ENCODE measurements at places on chromosomes 5 and 9.

- DNase-seq = no peak
Observed at GRCh38 chr5:60143942-60144549, 250.5 kb upstream of the PDE4D start.

DNA sequence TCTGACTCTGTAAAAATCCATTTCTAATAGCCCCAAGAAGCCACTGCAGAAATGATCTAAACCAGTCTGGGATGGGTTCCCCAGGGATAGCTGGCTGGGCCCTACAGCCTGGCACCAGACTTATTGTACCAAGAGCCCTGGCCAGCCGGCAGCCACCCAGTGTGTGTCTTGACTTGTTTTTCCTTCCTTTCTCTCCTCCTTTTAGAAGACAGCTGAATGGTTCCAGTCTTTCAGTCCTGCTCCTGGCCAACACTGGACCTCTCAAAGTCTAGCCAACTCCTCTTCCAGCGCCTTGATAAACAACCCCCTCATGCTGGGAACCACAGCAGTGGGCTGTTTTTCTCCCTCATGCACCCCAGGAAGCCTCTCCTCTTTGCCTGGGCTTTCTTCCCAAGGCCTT, 34.1 kb downstream of the ATOX1 start:
- DNase-seq = no peak

- DNase-seq = no peak
Observed at GRCh38 chr5:52743012-52743411, 44.7 kb upstream of the ITGA1 start.

DNA sequence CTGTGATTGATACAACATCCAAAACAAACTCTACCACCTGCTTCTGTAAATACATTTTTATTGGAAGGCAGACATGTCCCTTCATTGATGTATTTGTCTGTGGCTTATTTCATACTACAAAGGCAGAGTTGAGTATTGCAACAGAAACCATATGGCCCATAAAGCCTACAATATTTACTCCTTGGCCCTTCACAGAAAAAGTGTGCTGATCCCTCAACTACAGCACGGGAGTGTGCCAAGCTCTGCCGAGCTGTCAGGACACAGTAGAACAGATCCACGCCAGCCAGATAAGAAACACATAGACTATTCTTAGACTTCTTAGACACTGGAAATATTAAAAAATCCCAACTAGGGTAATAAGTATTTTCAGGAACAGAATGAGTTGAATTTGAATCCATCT, 13.2 kb downstream of the TICAM2 start:
- DNase-seq = peak; percentile 64

DNA sequence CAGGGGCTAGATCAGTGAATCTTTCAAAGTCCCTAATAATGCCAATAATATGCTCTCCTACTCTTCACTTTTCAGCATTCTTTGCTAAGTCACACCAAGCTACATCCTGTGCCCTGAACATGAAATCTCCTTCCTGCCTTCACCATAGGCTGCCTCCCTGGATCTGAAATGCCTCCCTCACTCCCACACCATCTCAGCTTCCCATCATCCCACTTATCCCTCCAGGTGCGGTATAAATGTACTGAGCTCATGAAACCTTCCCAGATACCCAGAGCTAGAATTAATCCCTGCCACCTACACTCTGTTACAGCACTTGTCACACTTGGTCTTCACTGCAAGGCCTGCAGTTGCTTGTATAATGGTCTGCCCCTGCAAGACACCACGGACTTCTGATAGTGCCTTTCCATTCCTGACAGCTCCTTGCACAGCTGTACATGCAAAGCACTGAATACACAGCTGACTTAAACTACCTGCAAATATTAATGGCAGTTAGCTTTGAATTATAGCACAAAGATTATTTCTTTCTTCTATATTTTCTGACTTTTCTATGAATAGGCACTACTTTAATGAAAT, 250.4 kb downstream of the EBF1 start:
- no peak for DNase-seq

- DNase-seq = no peak
Observed at GRCh38 chr5:639584-640213, 27.6 kb downstream of the CEP72 start.

- DNase-seq = no peak
Observed at GRCh38 chr5:171031977-171032376, 170.2 kb downstream of the RANBP17 start.

- no peak for DNase-seq
Observed at GRCh38 chr5:88093765-88094164, 174.9 kb downstream of the TMEM161B start.

GRCh38 chr9:85949586-85950335, 8.8 kb downstream of the NAA35 start:
- DNase-seq = peak; percentile 42

DNA sequence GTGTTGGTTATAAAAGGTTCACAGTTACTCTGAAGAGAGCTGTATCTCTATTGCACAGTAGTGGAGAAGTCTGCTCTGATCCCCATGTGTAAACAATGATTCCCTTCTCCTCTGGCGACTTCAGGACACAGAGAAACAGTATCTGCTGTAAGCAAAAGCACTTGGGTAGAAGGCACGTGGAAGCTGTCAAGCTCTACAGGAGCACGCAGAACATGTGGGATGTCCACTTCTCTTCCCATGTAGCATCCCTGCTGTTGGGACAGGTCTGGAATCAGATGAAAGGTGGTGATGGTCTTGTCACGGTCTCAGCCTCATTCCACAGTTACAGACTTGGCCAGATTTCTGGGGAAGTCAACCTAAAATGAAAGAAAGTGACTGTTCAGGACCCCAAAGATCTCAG, 9.4 kb upstream of the MAPK9 start:
- DNase-seq = no peak

- no peak for DNase-seq
Observed at GRCh38 chr9:15289603-15290002, 17.4 kb downstream of the TTC39B start.

DNA sequence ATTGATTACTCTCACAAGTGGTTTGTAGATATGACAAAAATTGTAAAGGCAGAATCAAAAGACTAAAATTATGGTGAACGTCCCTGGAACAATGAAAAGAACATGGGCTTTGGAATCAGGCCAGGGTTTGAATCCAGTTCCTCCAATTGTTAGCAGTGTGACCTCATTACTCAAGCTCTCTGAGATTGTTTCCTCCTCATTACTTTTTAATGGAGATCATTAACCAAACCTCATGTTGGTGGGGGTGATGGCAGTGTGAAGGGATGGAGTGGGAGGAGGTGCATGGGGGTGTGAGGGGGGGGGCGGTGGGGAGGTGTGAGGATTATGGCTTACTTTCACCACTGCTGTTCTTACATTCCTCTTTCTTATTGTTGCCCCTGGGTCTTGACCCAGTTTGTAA, 44.1 kb upstream of the FOXE1 start:
- no peak for DNase-seq

DNA sequence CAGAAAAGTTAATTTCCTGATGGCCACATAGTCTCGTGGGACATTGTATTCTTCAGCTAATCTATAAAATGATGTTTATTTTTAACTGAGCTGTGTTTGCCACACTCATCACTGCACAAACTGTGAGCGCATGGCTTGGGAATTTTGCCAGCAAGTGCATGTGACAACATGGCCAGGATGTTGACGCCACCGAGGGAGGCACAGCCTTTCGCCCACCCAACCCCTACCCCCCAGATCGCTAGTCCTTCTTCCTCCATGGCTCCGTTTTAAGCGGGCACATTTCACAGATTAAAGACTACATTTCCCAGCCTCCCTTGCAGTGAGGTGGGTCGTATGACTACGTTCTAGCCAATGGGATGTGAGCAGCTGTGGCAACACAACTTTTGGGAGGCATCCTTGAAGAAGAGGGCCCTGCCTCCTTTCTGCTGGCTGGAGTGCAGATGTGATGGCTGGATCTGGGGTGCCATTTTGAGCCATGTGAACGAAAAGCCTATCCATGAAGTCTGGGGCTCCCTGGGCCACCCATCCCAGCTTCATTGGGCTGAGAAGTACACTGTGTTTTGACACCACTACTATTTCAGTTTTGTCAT, 7.9 kb downstream of the NRARP start:
- DNase-seq = peak; percentile 72

DNA sequence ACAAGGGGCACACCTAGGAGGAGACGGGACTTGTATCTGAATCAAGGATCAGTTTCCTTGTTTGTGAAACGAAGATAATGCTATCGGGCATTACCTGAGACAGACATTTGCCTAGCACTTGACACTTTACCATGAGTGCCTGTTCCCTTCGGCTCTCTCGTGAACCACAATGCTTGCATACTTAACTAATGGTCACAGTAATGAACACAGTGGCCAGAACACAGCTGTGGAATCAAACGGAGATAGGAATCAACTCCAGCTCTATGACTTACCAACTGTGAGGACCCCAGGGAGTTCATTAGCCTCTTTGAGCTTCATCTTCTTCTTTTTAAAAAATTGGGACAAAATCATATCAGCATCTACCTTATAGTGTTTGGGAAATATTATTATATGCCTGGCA, 207.8 kb downstream of the DRD1 start:
- DNase-seq = no peak

DNA sequence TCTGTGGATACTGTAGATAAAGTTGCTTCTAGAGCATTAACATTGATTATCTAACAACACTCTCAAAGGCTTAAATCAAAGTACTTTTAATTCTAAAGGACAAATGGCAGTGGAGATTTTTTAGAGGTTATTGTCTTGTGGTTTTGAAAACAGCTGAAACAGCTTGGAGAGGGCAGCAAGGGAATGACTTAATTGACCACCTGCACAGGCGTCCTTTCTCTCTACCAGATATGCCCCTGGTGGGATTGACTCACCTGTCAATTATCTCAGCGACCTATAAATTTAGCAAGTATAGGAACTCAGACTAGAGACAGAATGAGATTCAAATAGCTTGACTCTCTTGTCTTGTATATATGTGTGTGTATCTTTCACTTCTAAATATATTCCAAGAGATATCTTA, 13.5 kb downstream of the ARL14EPL start:
- no peak for DNase-seq

DNA sequence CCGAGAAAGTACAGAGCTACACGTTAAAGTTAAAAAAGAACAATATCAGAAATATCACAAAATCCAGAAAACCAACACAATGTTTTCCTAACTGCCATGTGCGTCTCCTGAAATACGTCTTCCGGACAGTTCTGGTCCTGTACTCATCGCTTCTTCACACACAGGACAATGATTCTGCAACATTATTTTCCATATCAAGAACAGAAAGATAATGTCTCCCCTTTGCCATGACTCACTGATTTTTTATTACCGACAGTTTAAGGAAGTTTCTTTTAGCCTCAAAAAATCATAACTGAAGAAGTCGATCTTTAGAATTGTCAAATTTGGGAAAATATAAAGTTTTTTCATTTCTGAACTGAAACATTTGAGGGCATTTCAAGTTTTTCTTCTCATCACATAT, 2.5 kb downstream of the TBC1D9B start:
- DNase-seq = no peak

DNA sequence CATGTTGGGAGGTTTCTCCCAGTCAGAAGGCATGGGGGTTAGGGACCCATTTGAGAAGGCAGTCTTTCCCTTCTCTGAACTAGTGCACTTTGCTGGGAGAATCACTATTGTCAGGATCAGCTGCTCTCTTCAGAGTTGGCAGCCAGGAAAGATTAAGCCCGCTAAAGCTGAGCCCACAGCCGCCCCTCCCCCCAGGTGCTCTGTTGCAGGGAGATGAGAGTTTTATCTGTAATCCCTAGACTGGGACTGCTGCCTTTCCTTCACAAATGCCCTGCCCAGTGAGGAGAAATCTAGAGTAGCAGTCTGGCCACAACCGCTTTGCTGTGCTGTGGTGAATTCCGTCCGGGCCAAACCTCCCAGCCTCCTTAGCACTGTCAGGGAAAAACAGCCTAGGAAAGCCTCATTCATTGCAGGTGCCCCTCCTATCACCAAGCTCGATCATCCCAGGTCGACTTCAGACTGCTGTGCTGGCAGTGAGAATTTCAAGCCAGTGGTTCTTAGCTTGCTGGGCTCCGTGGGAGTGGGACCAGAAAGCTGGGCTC, 69.8 kb downstream of the CNTLN start:
- peak; percentile 11 for DNase-seq

DNA sequence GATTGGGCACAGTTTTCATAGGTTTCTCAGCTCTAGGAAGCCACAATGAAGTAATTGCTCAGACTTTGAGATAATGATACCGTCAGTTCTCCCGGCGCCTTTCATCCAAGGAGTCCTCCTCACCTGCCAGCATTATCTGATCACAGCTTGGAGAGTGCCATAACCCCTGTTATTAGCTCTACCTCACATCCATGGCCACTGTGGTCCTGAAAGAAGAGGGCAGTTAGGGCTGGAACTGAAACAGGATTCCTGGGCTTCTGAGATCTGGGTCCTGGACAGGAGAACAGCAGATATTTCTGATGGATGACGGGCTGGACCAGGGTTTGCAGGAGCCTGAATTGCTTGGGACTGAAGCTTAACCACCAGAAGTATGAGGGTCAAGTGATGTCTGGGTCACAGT, 13.5 kb downstream of the RGS3 start:
- DNase-seq = no peak

GRCh38 chr5:6721442-6721841, 8.2 kb downstream of the TENT4A start:
- no peak for DNase-seq

DNA sequence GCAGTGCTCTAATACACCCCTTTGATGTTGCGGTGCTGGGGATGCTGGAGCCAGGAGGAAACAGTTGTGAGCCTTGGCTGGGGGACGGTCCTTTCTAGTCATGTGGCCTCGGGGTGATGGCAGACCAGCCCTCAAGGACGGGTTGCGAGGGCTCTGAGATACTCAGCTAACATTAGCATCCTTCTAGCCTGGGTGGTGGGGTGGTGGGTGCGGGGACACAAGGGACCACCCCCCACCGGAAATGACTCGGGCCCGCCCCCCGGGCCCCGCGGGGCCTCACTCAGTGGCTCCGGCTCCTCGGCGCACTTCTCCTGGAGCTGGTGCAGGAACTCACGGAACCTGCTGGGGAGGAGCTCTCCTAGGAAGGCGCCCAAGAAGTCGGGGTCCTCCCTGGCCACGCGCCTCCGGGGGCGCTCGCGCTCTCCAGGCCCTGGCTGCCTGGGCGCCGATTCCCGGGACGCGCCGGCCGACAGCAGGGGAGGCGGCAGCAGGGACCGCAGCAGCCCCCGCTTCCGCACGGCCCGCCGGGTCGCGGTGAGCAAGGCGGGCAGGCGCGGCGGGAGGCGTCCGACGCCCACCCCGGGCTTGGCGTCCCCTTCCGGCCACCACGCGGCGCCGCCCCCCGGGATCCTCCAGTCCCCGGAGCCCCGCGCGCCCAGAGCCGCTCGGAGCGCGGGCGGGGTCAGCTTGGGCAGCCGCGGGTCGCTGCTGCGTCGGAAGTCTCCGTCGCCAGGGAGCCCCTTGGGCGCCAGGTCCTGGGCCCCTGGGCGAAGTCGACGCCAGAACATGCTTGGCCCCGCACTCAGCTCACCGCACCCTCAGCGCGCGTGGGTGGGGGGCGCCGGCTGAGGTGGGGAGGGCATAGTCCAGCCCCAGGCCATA, 873 bp downstream of the C9orf50 start:
- DNase-seq = no peak

DNA sequence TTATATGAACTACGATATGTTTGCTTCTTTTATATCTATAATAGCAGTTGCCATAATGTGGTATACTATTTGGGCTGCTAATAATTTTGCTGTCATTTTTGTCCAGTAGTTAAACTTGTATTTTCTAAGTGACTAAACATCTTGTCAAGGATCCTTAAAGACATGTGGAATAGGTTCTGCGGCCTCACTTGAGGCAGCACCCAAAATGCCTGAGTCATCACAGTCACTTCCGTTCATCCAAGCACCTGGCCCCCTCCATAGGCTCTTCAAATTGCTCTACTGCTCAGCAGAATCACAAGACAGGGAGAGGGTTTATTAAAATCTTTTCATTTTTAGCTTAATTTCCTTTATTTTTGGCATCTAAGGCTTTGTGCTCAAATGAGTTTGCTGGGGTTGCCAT, 259.1 kb downstream of the AOPEP start:
- DNase-seq = no peak

GRCh38 chr5:11704916-11705315, 199.3 kb downstream of the CTNND2 start:
- no peak for DNase-seq

All from fibroblast of villous mesenchyme (primary cell).